ENCODE measurements at places on chromosomes 11 and 22.
A peak's percentile ranks its signal among the peaks of the same experiment; 100 is the strongest.

- peaks cover 16% of the 10 kb centered on the region for H3K27me3 ChIP-seq
- H3K36me3 ChIP-seq = no peaks in the 10 kb centered on the region
- no peak for DNase-seq
- no peaks in the 10 kb centered on the region for H3K4me1 ChIP-seq
- no peak overlapping the region for H3K4me3 ChIP-seq
- H3K27ac ChIP-seq = no peak overlapping the region
Observed at GRCh38 chr22:20660441-20661054, 113.4 kb upstream of the SERPIND1 start.

DNA sequence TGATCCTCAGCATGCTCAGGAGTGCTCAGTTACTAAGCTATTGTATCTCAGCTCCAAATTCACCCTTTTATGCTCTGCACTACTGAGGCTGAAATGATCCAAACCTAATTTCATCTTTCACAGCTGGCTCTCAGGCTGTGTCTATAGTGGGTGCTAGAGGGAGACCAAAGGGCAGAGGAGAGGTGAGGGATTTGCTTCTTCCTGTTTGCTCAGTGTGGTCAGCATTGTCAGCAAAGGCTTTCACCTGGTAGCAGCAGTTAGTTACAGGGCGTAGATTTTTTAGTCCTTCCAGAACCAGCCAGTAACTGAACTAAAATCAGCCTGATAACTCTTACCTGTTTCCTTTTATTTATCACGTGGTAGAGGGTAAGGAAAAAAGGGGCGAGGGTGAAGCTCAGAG, 33.2 kb downstream of the XRCC6 start:
- H3K4me3 ChIP-seq = no peak overlapping the region
- peaks cover 100% of the 10 kb centered on the region for H3K36me3 ChIP-seq
- DNase-seq = no peak

DNA sequence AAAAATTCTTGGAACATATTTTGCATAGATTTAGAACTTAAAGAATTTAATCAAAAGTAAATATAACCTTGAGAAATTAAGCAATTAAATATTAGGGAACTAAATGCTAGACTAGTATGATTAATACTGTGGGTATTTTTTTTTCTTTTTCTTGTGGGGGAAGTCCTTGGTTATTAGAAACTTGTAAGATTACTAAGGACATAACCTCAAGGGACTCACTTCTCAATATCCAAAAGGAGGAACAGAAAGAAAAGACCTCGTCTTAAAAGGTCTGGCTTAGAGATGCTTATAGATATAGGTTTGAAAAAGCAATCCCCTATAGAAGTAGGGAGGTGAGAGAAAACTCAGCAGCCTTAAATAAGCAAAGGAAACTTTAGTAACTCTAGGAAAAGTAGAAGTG, 368.5 kb downstream of the INSC start:
- no peaks in the 10 kb centered on the region for H3K36me3 ChIP-seq
- no peak overlapping the region for H3K4me3 ChIP-seq
- no peak for DNase-seq

DNA sequence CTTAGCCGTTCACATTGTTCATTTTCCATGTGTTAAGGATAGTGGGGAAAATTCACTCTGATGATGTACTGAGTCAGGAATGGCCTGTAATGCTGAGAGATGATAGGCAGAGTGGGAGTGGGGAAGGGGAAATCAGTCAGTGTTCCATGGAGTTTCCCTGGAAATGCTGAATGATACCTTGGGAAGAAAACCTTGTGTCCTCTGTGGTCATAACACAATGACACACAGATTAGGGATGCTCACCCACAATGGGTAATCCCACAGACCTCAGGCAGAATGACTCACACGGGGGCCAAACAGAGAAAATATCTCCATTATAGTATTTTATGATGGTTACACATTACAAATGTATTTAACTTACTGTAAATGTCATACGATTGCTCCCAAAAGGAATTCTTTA, 118.0 kb downstream of the SNX19 start:
- DNase-seq = no peak
- no peak overlapping the region for H3K4me3 ChIP-seq

DNA sequence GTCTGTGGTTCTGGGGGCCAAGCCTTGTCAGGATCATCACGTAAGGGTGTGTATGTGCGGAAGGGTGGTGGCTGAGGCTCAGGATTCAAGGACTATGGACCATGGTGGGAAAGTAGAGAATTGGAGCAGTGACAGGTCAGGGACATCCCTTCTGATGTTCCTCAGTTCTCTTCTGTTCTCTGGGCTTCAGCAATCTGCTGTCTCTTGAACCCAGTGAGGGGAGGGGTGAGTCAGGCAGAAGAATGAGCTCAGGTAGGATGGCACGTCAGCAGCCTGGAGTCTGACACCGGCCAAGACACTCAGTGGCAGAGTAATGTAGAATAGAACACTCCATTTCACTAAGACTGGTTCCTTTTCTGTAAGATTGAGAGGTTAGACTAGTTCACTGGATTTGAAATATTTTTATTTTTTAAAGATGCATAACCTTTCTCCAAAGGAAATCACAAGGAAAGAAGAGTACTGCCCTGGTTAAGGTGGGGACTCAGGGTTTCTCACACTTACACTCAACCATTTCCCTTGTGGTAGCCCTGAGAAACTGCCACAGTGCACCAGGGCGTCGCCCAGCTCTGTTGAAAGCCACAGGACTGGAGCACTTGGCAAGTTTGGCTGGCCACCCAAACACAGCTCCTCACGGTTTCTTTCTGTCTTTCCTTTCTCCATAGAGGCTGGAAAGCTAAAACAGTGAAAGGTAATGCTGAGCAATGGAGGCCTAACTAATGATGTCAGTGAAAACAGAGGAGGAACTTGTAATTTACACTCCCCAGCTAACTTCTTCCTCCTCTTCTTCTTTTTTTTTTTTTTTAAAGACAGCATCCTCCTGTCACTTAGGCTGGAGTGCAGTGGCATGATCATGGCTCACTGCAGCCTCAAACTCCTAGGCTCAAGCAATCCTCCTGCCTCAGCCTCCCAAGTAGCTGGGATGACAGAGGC, 23.1 kb upstream of the MICAL2 start:
- H3K27me3 ChIP-seq = no peaks in the 10 kb centered on the region
- no peak overlapping the region for H3K4me3 ChIP-seq
- H3K4me1 ChIP-seq = peaks cover 46% of the 10 kb centered on the region
- peak overlapping the region; percentile 90 for H3K27ac ChIP-seq
- DNase-seq = no peak

- DNase-seq = no peak
- H3K36me3 ChIP-seq = no peaks in the 10 kb centered on the region
- H3K27ac ChIP-seq = peak overlapping the region; percentile 89
Observed at GRCh38 chr22:36027935-36028645, 534 bp downstream of the RBFOX2 start.

GRCh38 chr11:114011443-114011842, 36.5 kb downstream of the HTR3A start:
- H3K27ac ChIP-seq = no peak overlapping the region
- no peaks in the 10 kb centered on the region for H3K4me1 ChIP-seq
- H3K27me3 ChIP-seq = peaks cover 23% of the 10 kb centered on the region
- no peak overlapping the region for H3K4me3 ChIP-seq

GRCh38 chr11:81869351-81870065, 864.2 kb downstream of the FAM181B start:
- H3K27ac ChIP-seq = no peak overlapping the region
- H3K27me3 ChIP-seq = no peaks in the 10 kb centered on the region
- no peaks in the 10 kb centered on the region for H3K36me3 ChIP-seq
- H3K4me3 ChIP-seq = no peak overlapping the region

GRCh38 chr22:24894998-24895397, 51.5 kb downstream of the LHFPL7 start:
- H3K4me1 ChIP-seq = peaks cover 25% of the 10 kb centered on the region
- peaks cover 6% of the 10 kb centered on the region for H3K36me3 ChIP-seq
- H3K4me3 ChIP-seq = no peak overlapping the region
- H3K27ac ChIP-seq = peak overlapping the region; percentile 83

DNA sequence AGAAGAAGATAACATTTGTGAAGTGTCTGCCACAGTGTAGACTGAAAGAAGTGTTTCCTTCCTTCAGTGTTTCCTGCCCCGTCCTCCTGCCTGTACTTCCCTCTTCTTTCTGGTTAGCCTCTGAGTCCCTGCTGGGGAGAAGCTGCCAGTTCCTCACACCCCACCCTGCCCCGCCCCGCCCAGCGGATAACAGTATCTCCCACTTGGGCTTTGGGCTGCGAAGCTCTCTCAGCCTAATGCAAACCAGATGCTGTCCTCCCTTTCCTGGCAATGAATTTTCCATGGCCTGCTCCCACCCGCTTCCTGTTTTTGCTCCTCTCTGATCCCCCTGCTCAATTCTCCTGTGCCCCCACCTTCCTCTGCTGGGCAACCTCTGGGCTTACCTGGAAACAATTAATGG, 5.2 kb upstream of the RAB3IL1 start:
- H3K27ac ChIP-seq = no peak overlapping the region
- H3K36me3 ChIP-seq = no peaks in the 10 kb centered on the region
- peaks cover 45% of the 10 kb centered on the region for H3K4me1 ChIP-seq
- DNase-seq = peak; percentile 36
- no peak overlapping the region for H3K4me3 ChIP-seq
- peaks cover 8% of the 10 kb centered on the region for H3K27me3 ChIP-seq

DNA sequence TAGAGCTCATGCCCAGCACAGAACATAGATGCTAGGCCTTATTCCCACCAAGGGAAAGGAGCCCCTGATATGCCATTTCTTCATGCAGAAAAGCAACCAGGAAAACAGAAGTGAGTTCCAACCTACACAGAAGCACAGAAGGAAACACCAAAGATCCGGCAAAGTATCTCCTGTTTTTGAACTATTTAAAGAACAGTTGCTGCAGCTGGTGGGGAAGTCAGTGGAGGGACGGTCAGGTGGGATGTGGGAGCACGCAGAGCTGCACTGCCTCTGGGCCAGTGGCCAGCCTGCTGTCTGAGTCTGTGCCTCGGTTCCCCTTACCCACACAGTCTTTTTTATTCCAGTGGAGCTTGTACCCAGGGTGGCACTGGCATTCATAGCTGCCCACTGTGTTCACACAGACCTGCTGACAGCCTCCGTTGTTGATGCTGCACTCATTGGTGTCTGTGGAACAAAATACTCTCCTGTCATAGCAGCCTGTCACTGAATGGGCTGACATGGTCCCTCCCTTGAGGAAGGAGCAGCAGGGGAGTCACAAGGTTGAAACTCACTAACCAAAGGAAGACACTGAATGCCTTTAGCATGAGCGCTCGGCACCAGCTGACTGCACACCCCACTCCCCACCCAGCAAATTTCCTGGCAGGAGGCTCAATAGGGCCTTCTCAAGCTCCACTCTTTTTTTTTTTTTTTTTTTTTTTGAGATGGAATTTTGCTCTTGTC, 37.9 kb downstream of the SCUBE2 start:
- no peak for DNase-seq
- no peaks in the 10 kb centered on the region for H3K27me3 ChIP-seq
- H3K4me3 ChIP-seq = no peak overlapping the region
- no peaks in the 10 kb centered on the region for H3K36me3 ChIP-seq
- H3K27ac ChIP-seq = no peak overlapping the region
- peaks cover 9% of the 10 kb centered on the region for H3K4me1 ChIP-seq

GRCh38 chr22:34105461-34106062, 185.3 kb upstream of the LARGE1 start:
- H3K4me3 ChIP-seq = no peak overlapping the region
- no peaks in the 10 kb centered on the region for H3K36me3 ChIP-seq
- no peaks in the 10 kb centered on the region for H3K27me3 ChIP-seq
- H3K4me1 ChIP-seq = peaks cover 7% of the 10 kb centered on the region
- no peak overlapping the region for H3K27ac ChIP-seq

- no peak for DNase-seq
- peaks cover 12% of the 10 kb centered on the region for H3K4me1 ChIP-seq
- no peaks in the 10 kb centered on the region for H3K36me3 ChIP-seq
- H3K27ac ChIP-seq = no peak overlapping the region
- no peak overlapping the region for H3K4me3 ChIP-seq
Observed at GRCh38 chr22:17035246-17035645, 27.2 kb upstream of the GAB4 start.

- no peaks in the 10 kb centered on the region for H3K36me3 ChIP-seq
- H3K27ac ChIP-seq = no peak overlapping the region
- no peaks in the 10 kb centered on the region for H3K4me1 ChIP-seq
- no peak overlapping the region for H3K4me3 ChIP-seq
- no peak for DNase-seq
Observed at GRCh38 chr11:40421208-40421981, 1038.1 kb downstream of the LRRC4C start.

DNA sequence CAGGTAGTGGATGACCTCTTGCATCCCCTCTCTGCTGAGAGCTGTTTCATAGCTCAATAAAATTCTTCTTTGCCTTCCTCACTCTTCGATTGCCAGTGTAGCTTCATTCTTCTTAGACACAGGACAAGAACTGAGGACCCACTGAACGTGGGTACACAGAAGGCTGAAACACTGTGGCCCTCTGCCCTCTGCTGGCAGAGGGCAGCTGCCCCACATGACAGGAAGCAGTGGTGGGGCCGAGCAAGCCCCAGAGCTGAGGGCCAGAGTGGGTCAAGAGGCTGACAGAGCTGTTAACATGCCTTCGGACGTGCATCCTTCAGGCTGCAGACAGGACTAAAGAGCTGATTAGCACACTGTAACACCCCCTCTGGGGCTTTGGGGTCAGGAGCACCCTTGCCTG, 15.6 kb downstream of the SMC1B start:
- H3K4me3 ChIP-seq = no peak overlapping the region
- no peaks in the 10 kb centered on the region for H3K27me3 ChIP-seq
- no peaks in the 10 kb centered on the region for H3K36me3 ChIP-seq
- H3K27ac ChIP-seq = no peak overlapping the region
- DNase-seq = no peak
- no peaks in the 10 kb centered on the region for H3K4me1 ChIP-seq

- H3K4me1 ChIP-seq = peaks cover 92% of the 10 kb centered on the region
- peak; percentile 84 for DNase-seq
- peak overlapping the region; percentile 60 for H3K4me3 ChIP-seq
Observed at GRCh38 chr22:36155702-36156101, 4.9 kb downstream of the APOL3 start.

- peaks cover 7% of the 10 kb centered on the region for H3K36me3 ChIP-seq
- no peak overlapping the region for H3K4me3 ChIP-seq
- H3K27me3 ChIP-seq = no peaks in the 10 kb centered on the region
- H3K27ac ChIP-seq = no peak overlapping the region
- peak; percentile 92 for DNase-seq
Observed at GRCh38 chr22:37681556-37682049, 4.5 kb upstream of the NOL12 start.

DNA sequence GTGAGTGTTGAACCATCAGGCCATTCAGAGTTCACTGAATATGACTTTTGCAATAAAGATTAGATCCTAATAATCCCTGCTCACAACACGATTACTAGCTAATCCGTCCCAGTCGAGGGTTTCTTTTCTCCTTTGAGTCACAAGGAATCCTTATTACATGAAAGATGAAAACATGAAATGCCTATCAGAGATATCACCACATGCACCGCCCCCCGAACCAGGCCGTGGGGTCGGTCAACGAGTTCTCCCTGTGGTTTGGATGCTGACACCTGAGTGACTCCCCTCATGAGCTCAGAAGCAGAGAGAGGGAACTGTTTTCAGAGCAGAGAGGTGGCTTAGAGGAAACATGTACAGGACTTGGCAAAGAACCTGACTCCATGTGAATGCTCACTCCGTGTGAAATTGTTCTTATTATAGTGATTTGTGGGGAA, 263.3 kb downstream of the ETS1 start:
- no peaks in the 10 kb centered on the region for H3K4me1 ChIP-seq
- no peaks in the 10 kb centered on the region for H3K36me3 ChIP-seq
- H3K27ac ChIP-seq = peak overlapping the region; percentile 38

All from stomach (tissue), 19 donors.